AG09319 (cell line): ENCODE measurements at places on chromosomes 5 and 9.

DNA sequence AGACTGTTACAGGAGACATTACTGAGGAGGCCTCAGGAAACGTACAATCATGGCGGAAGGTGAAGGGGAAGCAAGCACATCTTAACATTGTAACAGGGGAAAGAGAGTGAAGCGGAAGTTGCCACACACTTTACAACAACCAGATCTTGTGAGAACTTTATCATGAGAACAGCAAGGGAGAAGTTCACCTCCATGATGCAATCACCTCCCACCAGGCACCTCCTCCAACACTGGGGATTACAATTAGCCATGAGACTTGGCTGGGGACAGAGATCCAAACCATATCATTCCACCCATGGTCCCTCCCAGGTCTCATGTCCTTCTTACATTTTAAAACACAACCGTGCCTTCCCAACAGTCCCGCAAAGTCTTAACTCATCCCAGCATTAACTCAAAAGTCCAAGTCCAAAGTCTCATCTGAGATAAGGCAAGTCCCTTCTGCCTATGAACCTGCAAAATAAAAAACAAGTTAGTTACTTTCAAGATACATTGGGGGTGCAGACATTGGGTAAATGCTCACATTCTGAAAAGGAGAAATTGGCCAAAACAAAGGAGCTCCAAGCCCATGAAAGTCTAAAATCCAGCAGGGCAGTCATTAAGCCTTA, 138.3 kb downstream of the TMEM161B start:
- no peak for DNase-seq

- DNase-seq: no peak
Observed at GRCh38 chr9:94600258-94600657, 6.6 kb upstream of the FBP2 start.

GRCh38 chr9:129609486-129610212, 11.3 kb downstream of the C9orf50 start:
- DNase-seq: no peak

DNA sequence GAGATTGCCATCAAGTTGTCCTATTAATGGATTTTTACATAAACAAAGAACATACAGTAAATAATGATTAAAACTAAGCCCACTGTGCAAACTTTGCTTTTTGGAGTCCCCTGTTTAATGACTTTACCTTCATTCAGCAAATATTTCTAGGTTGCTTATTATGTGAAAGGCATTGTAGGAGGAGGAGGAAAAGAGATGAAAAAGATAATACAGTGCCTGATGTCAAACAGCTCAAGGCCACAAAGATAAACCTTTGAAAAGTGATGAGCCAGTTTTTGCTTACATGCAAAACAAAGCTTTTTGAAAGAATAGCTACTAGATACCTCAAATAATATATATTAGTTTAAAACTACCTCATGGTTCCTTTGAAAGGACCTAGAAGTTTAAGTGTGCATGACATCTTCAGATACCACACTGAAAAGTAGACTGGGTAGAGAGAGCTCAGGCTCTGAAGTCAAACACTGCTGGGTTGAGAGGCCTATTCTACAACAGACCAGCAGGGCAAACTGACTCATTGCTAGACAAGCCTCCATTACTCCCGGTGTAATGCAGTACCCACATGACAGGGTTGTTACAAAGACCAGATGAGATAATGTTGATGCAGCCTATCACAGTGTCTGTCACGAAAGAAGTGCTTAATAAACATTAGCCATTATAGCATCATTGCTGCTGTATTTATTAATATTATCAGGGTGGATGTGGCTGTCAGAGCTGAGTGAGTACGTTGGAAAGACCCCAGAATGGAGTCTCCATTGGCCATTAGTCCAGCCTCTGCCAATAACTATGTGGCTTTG, 11.8 kb downstream of the DEPDC1B start:
- DNase-seq: no peak

DNA sequence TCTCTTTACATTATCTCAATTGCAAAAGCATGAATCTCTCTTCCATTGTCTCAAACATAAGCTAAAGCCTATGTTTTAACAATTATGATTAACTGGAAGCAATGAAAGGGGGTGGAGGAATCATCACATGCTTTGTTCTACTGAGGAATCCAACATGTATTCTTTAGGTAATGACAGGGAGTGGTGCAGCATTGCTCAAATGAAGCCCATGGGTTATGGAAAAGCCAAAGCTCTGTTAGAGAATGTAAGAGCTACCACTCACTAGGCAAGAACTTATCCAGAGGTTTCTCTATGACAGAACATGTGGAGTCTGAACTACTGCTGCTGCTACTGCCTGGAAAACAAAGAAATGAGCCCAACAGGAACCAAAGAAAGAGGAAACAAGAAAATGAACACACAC, 28.7 kb downstream of the KIF3A start:
- no peak for DNase-seq

GRCh38 chr9:88460587-88461332, 72.5 kb downstream of the SPIN1 start:
- no peak for DNase-seq

DNA sequence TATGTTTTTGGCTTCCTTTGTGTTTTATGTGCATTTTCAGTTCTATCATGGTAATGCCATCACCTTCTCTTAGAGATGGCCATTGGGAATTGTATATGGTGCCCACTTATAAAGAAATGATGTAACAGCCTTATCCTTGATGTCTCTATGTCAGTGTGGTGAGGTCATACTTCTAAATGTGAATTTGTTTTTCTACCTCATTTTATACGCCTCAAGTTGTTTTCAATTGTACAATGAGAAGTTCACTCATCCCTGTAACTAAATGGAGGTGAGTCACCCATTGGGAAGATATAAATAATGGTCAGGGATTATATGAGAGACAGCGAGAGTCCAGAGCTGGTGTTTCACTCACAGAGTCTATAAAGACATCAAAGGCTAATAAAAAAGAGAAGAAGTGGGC, 402.4 kb downstream of the AGTPBP1 start:
- no peak for DNase-seq

- no peak for DNase-seq
Observed at GRCh38 chr5:171409164-171410136, 10.0 kb upstream of the FGF18 start.

DNA sequence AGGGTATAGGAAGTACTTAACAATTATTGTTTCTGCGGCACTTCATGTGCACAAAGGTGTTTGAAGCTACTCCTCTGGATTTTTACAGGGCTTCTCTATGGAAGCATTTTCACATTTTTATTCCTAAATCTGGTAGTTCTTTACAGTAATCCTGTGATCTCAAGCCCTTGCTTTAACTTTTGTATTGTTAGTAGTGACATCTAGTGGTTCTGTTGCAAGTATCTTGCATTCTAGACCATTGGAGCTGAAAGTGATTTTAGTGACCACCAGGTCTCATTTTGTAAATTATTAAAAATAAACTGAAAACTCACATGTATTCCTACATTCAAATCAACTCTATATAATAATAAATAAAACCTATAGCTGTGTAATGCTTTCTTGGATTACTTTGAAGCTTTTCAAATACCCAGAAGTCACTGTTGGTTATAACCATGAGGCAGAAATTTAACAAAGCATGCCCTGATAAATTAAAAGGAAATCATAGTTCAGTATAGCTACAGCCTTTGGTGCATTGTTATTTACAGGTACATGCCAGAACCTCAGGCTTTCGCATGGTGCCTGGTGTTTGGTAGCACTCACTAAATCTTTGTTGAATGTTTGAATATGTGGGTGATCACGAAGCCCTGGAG, 18.9 kb downstream of the RPS23 start:
- no peak for DNase-seq
